ENCODE measurements at places on chromosomes 4 and X.

DNA sequence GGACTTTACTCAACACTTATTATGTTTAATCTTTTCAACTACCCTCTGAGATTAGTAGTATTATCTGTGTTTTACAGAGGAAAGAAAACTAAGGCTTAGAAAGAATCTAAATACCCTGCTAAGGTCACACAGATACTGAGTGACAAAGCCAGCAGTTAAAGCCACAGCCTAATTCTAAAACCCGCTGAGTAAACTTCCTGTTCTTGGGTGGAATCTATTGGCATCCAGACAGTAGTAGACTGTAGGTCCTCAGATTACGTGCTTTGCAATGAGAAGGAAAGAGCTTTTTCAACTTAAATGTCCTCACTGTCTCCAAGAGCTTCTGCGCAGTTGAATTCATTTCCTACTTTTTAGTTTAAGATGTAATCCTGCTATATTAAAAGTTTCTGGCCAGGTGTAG lies 126.0 kb downstream of the TENM3 start:
- DNase-seq = no peak

DNA sequence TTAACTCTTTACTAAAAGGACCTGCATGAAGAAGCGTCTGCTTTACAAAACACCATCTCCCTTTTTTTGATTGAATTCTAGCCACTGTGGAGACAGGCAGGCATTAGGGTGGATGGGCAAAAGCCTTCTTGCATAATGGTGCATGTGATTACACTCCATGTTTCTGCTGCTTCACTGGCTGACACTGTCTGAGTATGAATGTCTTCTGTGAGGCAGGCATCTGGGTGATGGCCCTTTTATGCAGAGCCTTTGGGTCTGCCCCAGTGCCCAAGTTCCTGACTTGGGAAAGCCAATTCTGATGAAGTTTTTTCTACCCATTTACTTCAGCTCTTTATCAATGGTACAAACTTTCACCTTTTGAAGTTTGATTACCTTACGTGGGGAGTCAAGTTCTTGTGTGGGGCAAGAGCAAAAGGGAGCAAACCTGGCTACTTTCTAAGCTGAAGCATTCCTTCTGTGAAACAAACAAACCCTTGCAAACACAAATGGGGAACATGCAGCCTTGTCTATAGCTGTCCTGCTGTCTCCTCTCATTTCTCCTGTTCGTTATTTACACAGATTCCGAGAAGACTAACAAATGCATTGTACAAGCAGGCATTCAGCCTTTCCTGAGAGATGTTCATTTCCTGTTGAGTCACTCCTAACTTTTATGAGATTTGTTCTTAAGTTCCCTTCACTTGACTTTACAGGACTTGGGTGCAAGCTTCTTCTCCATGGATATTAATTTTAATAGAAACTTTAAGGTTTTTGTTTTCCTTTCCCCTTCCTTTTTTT lies 301.9 kb downstream of the TLL1 start:
- DNase-seq = no peak

- DNase-seq = peak; percentile 10
Observed at GRCh38 chr4:179028321-179028720, 1586.1 kb upstream of the AGA start.

DNA sequence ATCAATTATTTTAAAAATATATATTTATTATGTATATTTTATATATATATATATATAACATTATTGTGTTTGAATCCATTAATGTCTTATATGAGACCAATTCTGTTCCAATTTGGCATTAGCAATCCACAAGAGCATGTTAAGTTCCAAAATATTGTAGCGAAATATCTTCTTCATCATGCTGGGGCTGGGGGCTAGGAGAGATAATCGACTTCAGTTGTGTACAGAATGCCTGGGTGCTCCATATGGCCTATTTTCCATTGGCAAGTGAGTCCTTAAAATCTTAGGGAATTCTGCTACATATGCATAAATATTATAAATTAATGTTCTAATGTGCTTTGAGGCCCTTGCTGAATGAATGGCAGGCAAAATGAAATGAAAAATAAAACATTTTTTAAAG lies 117.7 kb downstream of the PCDH7 start:
- no peak for DNase-seq

GRCh38 chrX:153708415-153708814 lies 15.8 kb downstream of the BCAP31 start:
- DNase-seq = peak; percentile 62

DNA sequence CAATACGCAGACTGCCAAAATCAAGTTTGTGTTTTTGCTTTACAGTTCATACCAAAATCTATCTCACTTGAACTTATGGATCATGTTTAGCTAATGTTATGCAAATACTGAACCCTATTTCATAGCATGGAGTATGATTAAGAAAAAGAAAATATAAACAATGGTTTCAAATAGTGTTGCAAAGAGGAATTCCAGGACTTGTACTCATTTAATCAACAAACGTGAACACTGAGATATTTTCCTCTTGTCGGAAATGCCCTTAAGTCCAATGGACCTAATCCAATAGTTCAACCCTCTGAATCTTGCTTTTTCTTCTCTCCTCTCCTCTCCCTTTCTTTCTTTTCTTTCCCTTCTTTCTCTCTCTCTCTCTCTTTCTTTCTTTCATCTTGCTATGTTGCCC lies 30.8 kb downstream of the RASL11B start:
- DNase-seq = no peak

- DNase-seq = no peak
Observed at GRCh38 chr4:53186714-53187358, 179.0 kb downstream of the SCFD2 start.

- no peak for DNase-seq
Observed at GRCh38 chr4:125322366-125322730, 7.6 kb downstream of the FAT4 start.

DNA sequence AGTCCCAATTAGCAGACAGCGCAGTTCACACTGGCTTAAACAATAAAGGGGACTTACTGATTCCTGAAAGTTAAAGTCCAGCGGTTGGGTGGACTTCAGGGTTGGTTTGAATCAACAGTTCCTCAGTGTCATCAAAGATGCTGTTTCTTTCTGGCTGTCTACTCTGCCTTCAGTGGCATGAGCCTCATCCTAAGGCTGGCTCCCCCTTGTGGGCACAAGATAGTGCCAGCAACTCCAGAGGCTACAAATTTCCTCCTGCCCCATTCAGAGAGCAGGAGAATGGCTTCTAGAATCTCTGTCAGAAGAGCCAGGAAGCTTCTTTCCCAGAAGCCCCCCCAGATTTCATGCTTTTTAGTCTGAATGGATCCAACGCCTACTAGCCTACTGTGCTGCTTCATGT lies 82.4 kb upstream of the MTM1 start:
- peak; percentile 21 for DNase-seq

DNA sequence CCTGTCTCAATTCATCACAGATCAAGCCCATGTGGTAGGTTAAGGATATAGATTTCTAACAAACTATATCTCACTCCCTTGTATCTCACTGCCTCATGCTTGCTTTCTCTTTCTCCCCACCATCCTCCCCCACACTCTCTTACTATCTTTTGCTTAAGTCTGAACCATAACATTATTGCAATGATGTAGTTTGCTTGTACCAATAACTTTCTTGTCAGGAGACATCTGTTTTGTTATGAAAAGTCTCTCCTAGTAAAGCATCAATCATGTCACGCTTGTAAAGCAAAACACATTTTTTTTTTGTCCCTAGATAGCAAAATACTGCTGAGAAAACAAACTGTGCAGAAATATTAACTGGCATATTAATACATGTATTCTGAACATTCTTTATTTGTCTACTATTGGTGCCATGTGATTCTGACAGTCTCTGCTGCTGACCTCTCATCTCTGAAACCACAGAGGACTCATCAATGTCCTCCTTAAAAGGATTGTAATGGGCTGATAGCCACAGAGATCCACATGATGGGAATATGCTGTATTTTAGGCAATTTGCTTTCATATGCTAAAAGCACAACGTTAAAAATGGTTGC lies 217.5 kb downstream of the VEGFC start:
- no peak for DNase-seq

GRCh38 chrX:71652405-71652804 lies 14.9 kb upstream of the LOC101059915 start:
- DNase-seq = peak; percentile 41

- DNase-seq = peak; percentile 6
Observed at GRCh38 chrX:120769576-120770341, 105.9 kb downstream of the CT47B1 start.

DNA sequence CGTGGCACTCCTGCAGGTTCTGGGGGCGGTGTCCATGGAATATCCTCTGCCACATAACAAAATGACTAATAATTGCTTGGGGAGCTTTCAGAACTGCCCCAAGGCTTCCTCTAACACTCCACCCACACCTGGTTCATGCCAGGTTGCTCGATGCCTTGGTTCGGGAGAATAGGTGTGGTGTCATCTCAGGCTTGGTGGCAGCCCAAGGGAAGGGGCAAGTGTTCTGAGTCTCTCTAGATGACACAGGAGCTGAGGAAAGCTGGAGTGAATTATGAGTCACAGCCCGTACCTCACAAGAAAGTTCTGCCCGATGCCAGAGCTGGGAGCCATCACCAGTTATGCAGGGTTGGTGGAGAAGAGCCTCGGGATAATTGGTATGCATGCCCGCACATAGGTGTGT lies 14.7 kb downstream of the FTSJ1 start:
- DNase-seq = no peak

DNA sequence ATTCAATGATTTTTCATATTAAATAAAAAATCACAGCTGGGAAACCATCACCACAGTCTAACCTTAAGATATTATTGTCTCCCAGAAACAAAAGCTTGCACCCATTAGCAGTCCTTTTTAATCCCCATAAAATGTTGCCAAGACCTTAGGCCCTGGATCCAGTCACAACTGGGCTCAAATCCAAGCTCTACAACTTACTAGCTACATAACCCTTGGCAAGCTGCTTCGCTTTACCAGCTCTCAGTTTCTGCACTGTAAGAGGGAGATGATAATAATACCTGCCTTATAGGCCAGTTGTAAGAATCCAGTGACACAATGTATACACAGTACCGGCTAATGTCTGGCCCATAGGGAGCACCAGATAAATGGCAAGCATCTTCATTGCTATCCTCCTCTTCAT lies 400.9 kb upstream of the FGF13 start:
- DNase-seq = no peak

GRCh38 chr4:139593091-139593564 lies 37.1 kb upstream of the SETD7 start:
- peak; percentile 41 for DNase-seq

DNA sequence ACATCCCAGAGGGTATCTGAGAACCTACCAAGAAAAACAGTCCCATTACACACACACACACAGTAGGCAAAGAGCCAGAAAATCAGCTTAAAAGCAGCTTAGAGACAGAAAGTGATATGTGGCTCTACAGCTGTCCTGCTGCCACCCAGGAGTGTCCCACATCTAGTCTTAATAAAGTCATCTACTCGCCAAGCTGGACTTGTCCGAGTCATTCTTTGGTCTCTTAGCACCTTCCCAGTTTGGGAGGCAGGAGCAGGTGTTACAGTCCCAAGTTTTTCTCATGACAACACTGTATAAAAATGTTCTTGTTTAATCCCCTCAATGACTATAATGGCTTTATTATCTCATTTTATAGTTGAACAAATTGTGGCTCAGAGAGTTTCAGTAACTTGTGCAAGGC lies 252.5 kb upstream of the CASK start:
- no peak for DNase-seq

- no peak for DNase-seq
Observed at GRCh38 chrX:68714856-68715255, 67.4 kb downstream of the STARD8 start.

GRCh38 chr4:157048248-157048647 lies 27.7 kb upstream of the GLRB start:
- no peak for DNase-seq

- DNase-seq = no peak
Observed at GRCh38 chr4:180589575-180589974, 1653.6 kb upstream of the TENM3 start.

GRCh38 chr4:185567381-185568376 lies 32.4 kb upstream of the PDLIM3 start:
- DNase-seq = peak; percentile 92

- DNase-seq = no peak
Observed at GRCh38 chrX:67353651-67354370, 190.0 kb upstream of the AR start.

- DNase-seq = no peak
Observed at GRCh38 chrX:15890463-15890862, 35.9 kb upstream of the AP1S2 start.

DNA sequence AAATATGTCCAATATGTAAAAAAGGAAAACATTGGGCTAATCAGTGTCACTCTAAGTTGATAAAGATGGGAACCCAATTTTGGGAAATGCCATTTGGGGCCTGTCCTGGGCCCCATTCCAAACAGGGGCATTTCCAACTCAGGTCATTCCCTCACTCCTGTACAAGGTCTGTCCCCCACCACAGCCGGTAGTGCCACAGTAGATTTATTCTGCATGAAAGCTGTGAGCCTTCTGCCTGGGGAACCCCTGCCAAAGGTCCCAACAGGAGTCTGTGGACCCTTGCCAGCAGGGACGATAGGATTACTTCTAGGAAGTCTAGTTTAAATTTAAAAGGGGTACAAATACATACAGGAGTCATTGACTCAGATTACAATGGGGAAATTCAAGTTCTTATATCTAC lies 317.6 kb upstream of the GNPDA2 start:
- DNase-seq = no peak

GRCh38 chr4:183936047-183936446 lies 30.9 kb downstream of the STOX2 start:
- no peak for DNase-seq

DNA sequence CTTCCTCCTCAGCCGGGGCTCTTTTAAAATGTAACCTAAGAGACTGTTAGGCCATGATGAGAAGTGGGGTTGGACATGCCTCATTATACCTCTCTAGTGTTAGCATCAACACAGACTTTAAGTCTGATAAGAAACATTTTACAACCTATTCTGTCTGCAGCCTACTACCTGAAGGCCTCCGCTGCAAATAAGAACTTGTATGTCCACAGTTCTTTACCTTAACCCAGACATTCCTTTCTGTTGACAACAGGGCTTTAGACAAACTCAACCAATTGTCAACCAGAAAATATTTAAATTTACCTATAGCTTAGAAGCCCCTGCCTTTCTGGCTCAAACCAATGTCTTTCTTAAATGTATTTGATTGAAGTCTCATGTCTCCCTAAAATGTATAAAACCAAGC lies 1418.6 kb downstream of the STIM2 start:
- DNase-seq = no peak

- DNase-seq = no peak
Observed at GRCh38 chrX:67346667-67347066, 197.2 kb upstream of the AR start.

GRCh38 chr4:75848891-75849290 lies 53.4 kb downstream of the PPEF2 start:
- no peak for DNase-seq

DNA sequence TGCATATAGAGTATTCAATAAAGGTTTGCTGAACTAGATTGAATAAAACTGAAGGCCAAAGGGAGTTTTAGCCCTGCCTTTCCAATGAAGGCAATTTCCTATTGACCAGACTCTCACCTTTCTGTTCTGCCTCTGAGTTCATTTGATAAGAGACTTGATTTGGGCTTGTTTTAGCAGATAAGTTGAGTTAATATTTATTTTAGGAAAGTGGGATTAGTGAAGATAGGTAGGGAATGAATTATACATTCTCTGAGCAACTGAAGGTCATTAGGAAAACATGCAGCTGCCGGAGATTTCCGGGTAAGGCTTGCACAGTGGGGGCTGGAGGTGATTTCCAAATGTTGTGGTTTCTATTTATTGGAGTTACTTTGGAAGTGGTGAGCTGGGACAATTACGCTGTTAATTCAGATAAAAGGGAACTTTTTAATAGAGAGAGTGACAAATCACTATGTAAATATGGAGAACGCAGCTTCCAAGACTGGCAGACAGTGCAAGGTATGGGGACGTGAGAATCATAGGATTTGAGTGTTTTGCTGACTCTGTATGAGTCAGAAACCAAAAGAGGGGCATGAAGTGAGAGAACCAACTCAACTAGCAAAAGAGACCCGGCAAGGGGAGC lies 553.6 kb upstream of the BOD1L1 start:
- no peak for DNase-seq
